RPMI8226 (cell line): ENCODE measurements at places on chromosomes 7 and 10.
A peak's percentile ranks its signal among the peaks of the same experiment; 100 is the strongest.

DNA sequence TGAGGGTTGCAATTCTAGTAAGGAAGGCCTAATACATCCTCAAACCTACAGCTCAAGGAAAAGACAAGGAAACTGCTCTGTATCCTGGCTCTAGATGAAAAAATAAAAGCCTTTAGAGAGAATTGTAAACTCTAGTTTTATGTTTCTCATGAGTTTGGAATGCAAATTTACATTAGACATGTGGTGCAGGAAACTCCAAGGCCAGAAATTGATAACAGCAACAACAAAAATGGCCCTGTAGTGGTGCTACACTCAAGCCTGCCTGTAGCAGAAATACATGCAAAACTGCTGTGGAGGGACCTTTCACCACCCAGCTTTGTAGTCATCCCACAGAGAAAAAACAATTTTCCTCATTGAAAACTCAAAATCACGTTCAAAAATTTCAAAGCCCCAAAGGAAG lies 546.7 kb upstream of the LRRN3 start:
- DNase-seq: no peak

- DNase-seq: no peak
These were observed 814 bp downstream of the MEST start for GRCh38 chr7:130492523-130493274.

- DNase-seq: no peak
These were observed 4.2 kb downstream of the ZNF488 start for GRCh38 chr10:47379901-47380300.

GRCh38 chr10:114681542-114681941 lies 23.5 kb upstream of the ABLIM1 start:
- no peak for DNase-seq

DNA sequence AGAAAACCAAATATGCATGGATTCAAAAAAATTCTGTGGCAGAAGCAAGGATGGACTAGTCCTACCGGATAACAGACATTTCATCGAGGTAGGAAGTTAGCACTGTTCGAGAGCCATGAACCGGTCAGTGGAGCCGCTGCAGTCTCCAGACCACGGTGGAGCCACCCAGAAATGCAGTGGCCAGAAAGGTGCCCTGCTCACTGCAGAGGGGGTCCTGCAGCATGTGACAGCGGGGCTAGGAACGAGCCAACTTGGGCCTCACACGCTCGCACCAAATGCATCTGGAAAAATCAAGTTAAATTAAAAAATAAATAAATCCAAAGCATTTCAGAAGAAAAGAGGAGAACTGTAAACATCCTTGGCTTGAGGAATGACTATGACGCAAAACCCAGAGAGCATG lies 13.1 kb upstream of the CFAP46 start:
- DNase-seq: no peak

GRCh38 chr7:30988351-30989005 lies 24.7 kb downstream of the GHRHR start:
- DNase-seq: no peak

GRCh38 chr10:16011548-16011947 lies 151.2 kb upstream of the MINDY3 start:
- DNase-seq: peak; percentile 54

DNA sequence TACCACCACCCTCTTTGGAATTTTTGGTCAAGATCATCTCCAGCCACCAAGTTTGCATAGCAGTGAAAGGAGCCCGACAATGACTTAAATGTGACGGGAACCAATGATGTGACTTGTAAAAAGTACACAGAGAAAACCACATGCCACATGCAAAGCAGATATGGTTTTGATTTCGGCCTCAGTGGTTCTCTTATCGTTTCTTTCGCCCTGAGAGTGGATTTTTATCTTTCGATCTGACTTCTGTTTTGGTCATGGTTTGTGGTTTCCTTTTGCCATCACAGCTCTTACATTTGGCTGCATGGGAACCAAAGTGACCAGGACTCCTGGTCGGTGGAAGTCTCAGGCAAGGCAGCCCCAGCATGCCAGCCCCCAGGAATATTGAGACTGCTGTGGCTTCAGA lies 31.5 kb downstream of the TCF7L2 start:
- no peak for DNase-seq

GRCh38 chr7:123665896-123666295 lies 10.2 kb downstream of the LMOD2 start:
- DNase-seq: no peak
